Caco-2 (cell line): ENCODE measurements at places on chromosomes 16 and 17. TPM values are rescaled to one million over a fixed set of nuclear protein-coding genes. Genes with fewer than 3 reads are reported as not detected.

DNA sequence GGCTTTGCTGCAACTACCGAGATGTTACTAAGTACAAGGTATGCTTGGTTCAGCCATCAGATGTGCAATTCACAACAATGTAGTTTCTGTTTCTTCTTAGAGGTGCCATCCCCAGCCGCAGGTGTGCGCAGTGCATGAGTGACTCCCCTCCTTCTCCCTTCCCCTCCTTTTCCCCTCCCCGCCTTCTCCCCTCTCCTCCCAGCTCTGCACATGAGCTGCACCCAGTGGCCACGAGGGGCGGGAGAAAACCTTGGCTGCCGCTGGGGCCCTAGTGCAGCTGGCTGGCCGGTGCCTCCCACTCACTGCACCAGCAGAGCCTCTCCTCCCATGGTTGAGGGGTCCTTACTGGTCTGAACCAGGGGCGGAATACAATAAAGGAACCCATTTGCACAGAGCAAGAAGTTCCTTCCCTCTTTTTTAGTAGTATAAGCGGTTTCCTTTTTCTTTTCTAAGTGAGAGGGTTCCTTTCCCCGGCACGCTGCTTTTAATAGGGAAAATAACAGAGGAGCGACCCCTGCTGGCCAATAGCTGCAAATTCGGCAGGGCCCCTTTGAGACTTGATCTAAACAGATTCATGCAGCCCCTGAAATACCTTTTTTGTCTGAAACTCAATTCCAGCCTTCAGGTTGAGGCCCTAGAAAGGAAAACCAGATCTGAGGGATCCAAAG is 7.8 kb upstream of the CCL15 start:
- H3K36me3 ChIP-seq: no peaks in the 10 kb centered on the region
- 0 out of 2 replicates have a peak, but pooled peaks cover 2% of the 10 kb centered on the region for H3K4me1 ChIP-seq
- DNase-seq: no peak
- no peak overlapping the region for H3K4me3 ChIP-seq

DNA sequence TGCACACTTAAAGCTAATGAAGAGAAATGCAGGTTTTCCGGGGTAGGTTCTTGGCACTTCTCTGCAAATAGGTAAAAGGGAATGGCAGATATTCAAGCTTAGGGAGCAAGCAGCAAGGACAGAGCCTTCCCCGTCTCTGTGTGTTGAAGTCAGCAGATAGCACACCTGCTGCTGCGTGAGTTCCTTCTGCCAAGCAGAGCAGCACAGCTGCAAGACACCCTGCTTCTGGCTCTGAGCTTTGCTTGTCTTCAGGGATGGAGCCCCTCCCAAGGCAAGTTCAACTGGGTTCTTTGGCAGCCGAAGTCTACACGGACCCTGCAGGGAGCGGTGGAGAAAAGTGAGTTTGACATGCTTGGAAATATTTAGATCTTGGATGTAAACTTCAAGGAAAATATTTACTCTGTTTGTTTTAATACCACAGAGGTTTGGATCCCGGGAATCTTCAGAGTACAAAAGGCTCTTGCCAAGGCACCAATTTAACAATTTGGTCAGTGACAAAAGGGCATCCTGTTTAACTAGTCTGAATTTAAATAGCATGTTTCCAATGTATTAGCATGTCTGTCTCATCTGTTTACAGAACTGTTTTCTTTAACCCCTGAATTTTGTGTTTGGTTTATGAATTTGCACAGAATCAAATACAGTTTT is 113.4 kb upstream of the KCNJ16 start:
- H3K27ac ChIP-seq: no peak overlapping the region
- H3K36me3 ChIP-seq: no peaks in the 10 kb centered on the region
- DNase-seq: no peak

The RGS11 gene
- total RNA-seq: 5.3 and 8.9 TPM in 2 replicates

- no peaks in the 10 kb centered on the region; the same call in 1 of the 2 replicates for H3K27me3 ChIP-seq
- peaks cover 14% of the 10 kb centered on the region for H3K4me1 ChIP-seq
- no peaks in the 10 kb centered on the region for H3K36me3 ChIP-seq
- DNase-seq: peak; percentile 56
Measured at GRCh38 chr16:89195521-89196171, 4.7 kb downstream of the SLC22A31 start.

DNA sequence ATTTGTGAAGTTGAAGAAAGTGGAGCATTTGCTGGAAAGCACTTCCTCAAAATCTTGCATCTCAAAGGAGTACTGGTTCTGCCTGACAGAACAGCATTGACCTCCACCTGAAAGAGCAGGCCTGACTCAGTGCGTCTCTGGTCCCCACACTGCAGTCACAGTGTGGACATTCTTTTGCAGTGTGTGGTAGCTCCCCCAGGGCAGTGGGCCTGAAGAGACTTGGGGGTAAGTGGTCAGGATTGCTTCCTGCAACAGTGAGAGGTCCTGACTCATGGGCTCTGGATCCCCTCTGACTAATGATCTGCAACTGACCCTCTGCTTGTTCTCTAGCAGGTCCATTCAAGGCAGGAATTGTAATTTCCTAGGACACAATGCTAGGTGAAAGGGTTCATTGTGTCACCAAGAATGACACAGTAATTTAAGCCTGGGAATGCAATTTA is 204.9 kb upstream of the KCNJ16 start:
- no peak for DNase-seq
- H3K4me3 ChIP-seq: no peak overlapping the region
- no peaks in the 10 kb centered on the region for H3K27me3 ChIP-seq
- H3K36me3 ChIP-seq: no peaks in the 10 kb centered on the region

The KRT33A gene
- total RNA-seq: not detected in 2 replicates

DNA sequence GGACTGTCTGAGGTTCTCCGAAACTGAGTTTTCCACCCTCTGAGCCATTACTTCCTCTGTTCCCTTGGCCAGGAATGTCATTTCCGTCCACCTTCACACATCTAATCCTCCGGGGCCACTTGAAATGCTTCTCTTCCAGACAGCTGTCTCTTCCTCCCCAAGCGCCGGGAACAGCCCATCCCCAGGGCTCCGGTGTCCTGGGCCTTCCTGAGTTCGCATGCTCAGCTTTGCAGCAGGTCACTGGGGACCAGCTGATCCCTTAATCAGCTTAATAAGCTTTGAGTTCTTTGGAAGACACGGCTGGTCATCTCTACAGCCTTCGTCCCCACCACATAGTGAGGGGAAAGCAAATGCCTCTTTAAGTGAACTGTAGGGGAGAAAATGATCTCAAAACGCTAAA is 123.4 kb downstream of the DYNLRB2 start:
- no peaks in the 10 kb centered on the region for H3K4me1 ChIP-seq
- peaks cover 3% of the 10 kb centered on the region for H3K27me3 ChIP-seq
- no peak for DNase-seq
- no peak overlapping the region for H3K27ac ChIP-seq
- no peaks in the 10 kb centered on the region for H3K36me3 ChIP-seq
- H3K4me3 ChIP-seq: no peak overlapping the region

GRCh38 chr17:58587713-58588117 is 73.3 kb upstream of the MTMR4 start:
- no peak overlapping the region for H3K27ac ChIP-seq
- peak; percentile 79 for DNase-seq
- no peaks in the 10 kb centered on the region for H3K36me3 ChIP-seq
- H3K4me3 ChIP-seq: no peak overlapping the region
- no peaks in the 10 kb centered on the region for H3K27me3 ChIP-seq

GRCh38 chr16:69595127-69596036 is 29.6 kb downstream of the NFAT5 start:
- no peaks in the 10 kb centered on the region for H3K27me3 ChIP-seq
- peaks cover 43% of the 10 kb centered on the region for H3K4me1 ChIP-seq
- no peak overlapping the region for H3K4me3 ChIP-seq

- DNase-seq: peak; percentile 96
- H3K27ac ChIP-seq: peak overlapping the region; percentile 91
- H3K4me1 ChIP-seq: peaks cover 46% of the 10 kb centered on the region
- peak overlapping the region; percentile 95 for H3K4me3 ChIP-seq
Measured at GRCh38 chr16:85612191-85612800, 826 bp upstream of the GSE1 start.

GRCh38 chr16:63530208-63530607 is 1494.0 kb upstream of the CDH8 start:
- H3K4me3 ChIP-seq: no peak overlapping the region
- H3K27me3 ChIP-seq: no peaks in the 10 kb centered on the region
- no peaks in the 10 kb centered on the region for H3K4me1 ChIP-seq
- DNase-seq: no peak
- H3K36me3 ChIP-seq: no peaks in the 10 kb centered on the region
- H3K27ac ChIP-seq: no peak overlapping the region

The CD300LG gene
- total RNA-seq: not detected in 2 replicates

DNA sequence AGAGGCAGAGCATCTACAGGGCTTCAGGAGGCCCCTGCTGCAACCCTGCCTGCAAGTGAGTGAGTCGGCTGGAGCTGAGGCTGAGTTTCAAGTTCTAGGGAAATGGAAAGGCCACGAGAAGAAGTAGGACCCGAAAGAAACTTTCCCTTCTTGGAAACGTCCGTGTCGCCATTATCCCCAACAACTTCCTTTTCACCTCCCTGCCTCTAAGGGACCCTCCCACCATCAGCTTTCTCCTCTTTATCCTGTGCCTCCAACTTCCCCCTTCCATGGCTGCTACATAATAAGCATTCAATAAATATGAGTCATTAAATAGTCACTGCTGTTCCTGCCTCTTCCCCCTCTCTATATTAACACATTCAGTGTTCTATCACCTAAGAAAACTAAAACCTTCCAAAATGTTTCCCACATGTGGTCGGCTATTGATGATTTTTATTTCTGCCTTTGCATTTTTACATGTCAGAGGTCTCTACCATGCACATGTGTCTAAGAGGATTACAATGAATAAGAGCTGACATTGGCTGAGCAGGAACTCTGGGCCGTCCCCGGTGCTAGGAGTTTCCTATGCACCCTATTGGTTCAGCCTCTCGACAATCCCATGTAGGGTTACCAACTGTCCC is 115.9 kb upstream of the TNRC6C start:
- no peaks in the 10 kb centered on the region for H3K36me3 ChIP-seq
- no peaks in the 10 kb centered on the region for H3K27me3 ChIP-seq
- DNase-seq: no peak
- no peak overlapping the region for H3K4me3 ChIP-seq

DNA sequence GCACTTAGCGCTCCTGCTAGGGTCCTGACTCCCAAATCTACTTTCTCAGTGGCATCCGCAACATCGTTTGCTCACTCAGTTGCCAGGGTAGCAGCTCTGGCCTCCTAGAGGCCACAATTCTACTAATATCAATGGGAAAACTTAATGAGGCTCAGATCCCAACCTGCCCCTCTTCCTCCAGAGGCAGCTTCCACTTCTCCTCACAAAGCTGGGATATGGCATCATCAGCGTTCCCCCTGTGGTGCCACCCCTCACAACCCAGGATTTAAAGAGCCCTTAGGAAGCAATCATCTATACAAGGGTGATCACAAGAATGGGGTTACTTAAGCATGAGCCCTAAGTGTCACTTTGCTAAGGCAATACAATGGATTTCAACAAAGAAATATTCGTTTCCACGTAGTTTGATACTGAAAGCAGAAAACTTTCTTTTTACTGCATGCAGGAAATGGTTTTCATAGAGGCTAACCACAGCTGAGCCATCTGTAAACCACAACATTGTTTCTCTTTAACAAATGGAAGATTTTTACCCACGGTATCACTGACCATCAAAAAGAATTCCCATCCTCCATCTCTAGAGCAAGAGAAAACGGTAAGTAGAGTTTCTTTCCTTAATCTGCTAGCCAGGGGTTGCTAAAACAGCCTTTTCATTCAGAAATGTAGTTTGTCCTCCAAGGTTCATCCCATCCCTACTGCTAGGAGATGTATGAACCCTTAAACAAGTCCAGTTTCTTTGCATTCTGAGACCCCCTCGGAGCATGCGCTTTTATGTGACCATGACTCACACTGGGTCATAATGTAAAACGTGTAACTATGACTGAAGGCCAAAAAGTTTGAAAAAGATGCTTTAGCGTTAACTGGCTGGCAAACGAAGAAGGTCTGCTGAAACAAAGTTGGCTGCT is 68.3 kb upstream of the BCAR1 start:
- no peaks in the 10 kb centered on the region; the same call in 1 of the 2 replicates for H3K36me3 ChIP-seq
- no peaks in the 10 kb centered on the region for H3K4me1 ChIP-seq
- H3K27ac ChIP-seq: peak overlapping the region; percentile 13
- no peak overlapping the region for H3K4me3 ChIP-seq

DNA sequence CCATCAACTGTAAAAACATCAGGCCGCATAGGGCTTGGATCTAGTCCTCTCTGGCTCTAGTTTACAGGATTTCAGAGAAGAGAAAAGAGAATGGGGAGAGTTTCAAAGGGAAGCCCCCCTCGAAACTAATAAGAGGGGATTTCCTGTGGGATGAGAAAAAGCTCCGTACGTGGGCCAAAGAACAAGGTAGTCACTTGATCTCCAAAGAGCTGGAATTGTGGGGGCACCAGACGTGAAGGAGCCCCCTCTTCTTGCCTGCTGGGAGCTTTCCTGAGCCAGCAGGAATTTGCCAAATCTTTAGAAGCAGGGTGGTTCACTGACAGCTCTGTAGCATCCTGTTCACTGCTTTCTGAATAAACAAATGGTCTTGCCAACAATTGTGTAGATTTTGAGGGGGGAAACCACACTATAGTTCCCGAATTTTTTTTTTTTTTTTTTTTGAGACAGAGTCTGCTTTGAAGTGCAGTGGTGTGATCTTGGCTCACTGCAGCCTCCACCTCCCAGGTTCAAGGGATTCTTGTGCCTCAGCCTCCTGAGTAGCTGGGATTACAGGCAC is 7.0 kb upstream of the TMIGD1 start:
- H3K27me3 ChIP-seq: no peaks in the 10 kb centered on the region
- peak overlapping the region; percentile 63 for H3K27ac ChIP-seq
- no peaks in the 10 kb centered on the region for H3K36me3 ChIP-seq
- peaks cover 55% of the 10 kb centered on the region for H3K4me1 ChIP-seq

- H3K27ac ChIP-seq: peak overlapping the region; percentile 91
- peaks cover 11% of the 10 kb centered on the region for H3K4me1 ChIP-seq
- H3K4me3 ChIP-seq: no peak overlapping the region
- H3K27me3 ChIP-seq: no peaks in the 10 kb centered on the region
- DNase-seq: no peak
Measured at GRCh38 chr16:57993438-57993837, 7.0 kb downstream of the ZNF319 start.

The GAS7 gene
- total RNA-seq: 0.23 and 0.34 TPM in 2 replicates

GRCh38 chr17:43477832-43478634 is 5.7 kb upstream of the DHX8 start:
- H3K4me1 ChIP-seq: peaks cover 12% of the 10 kb centered on the region
- no peaks in the 10 kb centered on the region for H3K36me3 ChIP-seq
- no peak for DNase-seq
- H3K4me3 ChIP-seq: no peak overlapping the region
- H3K27me3 ChIP-seq: no peaks in the 10 kb centered on the region

GRCh38 chr16:84737192-84738011 is 37.6 kb downstream of the USP10 start:
- peaks cover 13% of the 10 kb centered on the region for H3K4me1 ChIP-seq
- no peaks in the 10 kb centered on the region for H3K27me3 ChIP-seq
- no peak overlapping the region for H3K4me3 ChIP-seq
- DNase-seq: no peak
- no peak overlapping the region for H3K27ac ChIP-seq
- H3K36me3 ChIP-seq: peaks cover 6% of the 10 kb centered on the region

The CBX2 gene
- 50.0 and 52.8 TPM in 2 replicates for total RNA-seq
